Stimulated activated CD8-positive, alpha-beta memory T cell treated with anti-CD3 and anti-CD28 coated beads, Interleukin-7, amount 100 ng/mL, for 1 hour (primary cell): ENCODE measurements at places on chromosomes 2 and 18.

DNA sequence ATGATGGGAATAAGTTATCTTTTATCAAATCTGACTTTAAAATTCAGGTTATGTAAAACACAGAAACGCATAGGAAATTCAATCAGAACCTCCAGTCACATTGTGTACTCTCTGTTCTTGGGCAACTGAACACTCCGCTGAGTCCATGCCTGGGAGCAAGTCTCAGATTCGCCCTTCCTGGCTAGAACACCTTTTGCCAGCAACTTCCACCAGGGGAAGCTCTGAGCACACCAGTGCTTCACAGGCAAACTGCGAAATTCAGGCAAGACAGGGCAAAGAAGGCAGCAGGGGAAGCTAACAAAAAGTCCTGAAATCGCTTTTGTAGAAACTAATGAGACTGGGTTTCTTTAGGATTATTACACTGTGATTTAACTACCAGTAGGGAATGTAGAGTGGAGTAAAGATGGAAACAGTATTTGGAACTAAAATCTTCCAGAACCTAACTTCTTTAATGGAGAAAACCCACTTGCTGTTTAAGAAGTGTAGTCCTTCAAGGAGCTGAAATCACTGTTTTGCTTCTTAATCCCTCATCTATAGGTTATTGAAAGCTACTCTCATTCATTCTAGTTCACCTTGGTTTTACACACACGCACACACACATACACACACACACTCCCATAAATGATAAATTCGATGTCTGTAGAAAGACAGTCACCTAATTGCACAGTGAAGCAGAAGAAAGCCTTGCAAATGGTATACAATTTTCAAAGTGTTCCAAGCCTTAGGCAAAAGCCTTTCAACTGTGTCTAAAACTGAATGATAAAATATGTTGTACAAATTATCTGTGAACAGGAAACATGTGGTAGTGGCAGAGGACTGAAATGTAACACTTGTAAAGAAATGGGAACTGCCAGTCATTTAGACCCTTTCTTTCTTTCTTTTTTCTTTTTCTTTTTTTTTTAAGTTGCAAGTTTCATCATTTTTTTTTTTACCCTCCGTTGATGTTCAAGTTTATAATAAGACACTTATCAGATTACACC is 214.5 kb downstream of the TMEM182 start:
- DNase-seq = no peak

GRCh38 chr2:33130054-33130447 is 183.3 kb downstream of the LTBP1 start:
- no peak for DNase-seq

- no peak for DNase-seq
These were observed 36.5 kb downstream of the COLEC12 start for GRCh38 chr18:463827-464541.

GRCh38 chr2:160387558-160388262 is 105.9 kb downstream of the RBMS1 start:
- DNase-seq = no peak

GRCh38 chr2:178269438-178270224 is 75.3 kb downstream of the OSBPL6 start:
- no peak for DNase-seq

DNA sequence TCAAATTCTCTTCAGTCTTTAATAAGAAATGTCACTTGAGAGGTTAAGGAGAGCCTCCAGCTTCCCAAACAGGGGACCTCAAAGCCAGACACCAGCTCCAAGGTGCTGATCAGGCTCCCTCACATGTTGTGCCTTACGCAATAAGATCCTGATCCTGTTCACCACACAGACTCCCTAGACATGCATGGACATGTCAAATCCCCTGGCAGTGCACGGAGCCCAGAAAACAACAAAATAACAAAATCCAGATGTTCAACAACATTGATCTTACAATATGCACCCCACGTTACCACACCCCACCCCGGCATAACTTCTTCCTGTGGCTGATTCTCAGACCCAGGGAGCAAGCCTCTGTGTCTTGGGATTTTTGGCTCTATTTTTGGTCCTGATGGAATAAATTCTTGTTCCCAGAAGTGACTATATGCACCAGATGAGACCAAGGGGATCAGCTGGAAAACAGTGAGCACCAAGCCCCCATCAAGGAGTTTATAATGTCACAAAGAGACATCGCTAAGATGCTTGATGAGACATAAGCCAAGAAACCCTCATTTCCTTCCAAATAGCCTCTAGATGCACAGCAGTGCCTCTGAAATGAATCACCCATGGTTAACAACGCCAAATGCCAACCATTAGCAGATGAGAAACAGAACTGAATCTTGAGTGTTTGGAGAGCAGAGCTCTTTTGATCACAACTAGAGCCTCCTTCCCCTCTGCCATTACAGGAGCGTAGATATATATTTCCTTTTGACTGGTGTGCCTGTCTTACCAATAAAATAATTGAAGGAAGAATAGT is 198.2 kb downstream of the PRKCE start:
- DNase-seq = no peak

DNA sequence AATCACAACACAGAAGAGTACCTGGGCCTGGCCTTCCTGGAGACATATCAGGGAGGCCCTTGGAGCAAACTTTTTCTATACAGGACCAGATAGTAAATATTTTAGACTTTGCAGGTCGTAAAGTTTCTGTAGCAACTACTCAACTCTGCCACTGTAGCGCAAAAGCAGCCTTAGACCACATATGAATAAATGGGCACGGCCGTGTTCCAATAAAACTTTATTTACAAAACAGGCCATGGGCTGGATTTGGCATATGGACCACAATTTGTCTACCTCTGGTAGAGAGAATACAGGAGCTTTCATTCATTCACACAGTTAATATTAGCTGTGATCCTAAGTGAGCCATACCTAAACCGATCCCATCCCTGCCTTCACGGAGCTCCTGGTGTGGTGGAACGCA is 98.6 kb upstream of the CAB39 start:
- no peak for DNase-seq

DNA sequence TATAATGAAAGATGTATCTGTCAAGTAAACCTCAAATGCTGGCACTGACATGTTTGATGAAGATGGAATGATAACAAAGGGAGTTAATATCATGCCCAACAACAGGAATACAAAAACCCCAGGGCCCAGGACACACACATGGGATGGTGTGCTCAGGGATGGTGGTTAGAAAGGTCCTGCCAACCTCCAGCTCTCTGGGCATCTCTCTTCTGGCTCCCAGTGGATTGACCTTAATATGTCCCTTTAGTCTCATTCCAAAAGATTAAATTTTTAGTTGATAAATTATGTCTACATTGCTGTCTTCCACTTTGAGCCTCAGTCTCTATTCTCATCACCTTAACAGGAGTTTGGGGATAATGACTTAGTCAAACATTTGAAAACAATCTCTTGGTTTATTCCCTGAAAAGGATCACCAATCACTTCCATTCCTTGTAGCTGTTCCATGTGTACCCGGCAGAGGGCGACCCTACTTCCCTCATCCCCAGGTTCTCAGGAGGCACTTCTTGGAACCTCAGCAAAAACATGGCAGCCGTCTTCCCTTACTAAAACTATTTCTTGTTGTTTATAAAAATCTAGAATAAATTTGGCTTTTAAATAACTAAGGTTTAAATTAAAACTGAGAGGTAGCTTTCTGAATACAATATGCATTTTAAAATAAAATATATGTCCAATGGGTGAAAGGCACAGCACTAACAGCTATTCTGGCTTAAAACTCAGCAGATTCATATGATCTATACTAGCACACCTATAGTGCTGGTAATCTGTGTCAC is 29.6 kb downstream of the MCEE start:
- peak; percentile 20 for DNase-seq

GRCh38 chr2:27249159-27249890 is 13.5 kb downstream of the SLC30A3 start:
- no peak for DNase-seq

DNA sequence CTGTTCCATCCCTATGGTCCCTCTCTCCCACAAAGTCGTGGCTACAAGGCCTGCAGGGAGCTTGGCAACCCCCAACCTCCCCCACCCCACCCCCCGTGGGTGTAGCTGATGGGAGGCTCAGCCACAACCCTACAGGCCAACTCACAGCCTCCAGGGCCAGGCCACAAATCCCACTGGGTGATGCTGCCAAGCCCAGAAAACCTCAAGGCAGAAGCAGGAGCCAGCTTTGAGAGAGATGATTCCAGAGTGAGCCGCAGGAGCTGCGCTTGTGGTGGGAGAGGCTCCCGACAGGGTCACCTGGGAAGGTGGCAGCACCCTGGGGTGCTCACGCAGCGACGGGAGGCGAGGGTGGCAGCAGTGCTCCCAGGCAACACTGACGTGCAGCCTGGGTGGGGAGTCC is 44.8 kb downstream of the ADCY3 start:
- no peak for DNase-seq

GRCh38 chr2:217305882-217306281 is 446.0 kb upstream of the TNP1 start:
- DNase-seq = no peak

DNA sequence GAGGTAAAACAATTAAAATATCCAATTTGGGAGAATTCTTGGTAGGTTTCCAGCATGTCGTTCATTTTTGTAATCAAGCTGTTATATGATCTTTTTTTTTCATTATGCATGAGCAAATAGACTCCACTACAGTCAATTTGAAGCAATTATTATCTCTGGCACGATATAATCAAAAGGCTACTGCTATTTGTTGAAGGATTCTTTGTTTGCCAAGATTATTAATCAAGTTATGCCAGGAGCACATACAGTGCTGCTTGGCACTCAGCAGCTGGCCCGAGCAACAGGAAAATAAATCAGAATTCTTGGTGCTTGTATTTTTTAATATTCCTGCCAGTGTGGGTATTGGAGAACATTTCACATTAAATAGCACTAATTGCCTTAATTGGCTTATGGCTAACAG is 279.5 kb downstream of the RND3 start:
- DNase-seq = no peak

GRCh38 chr2:181674461-181674860 is 5.9 kb downstream of the NEUROD1 start:
- DNase-seq = no peak

- DNase-seq = no peak
These were observed 923 bp downstream of the AMER3 start for GRCh38 chr2:130756053-130756873.

DNA sequence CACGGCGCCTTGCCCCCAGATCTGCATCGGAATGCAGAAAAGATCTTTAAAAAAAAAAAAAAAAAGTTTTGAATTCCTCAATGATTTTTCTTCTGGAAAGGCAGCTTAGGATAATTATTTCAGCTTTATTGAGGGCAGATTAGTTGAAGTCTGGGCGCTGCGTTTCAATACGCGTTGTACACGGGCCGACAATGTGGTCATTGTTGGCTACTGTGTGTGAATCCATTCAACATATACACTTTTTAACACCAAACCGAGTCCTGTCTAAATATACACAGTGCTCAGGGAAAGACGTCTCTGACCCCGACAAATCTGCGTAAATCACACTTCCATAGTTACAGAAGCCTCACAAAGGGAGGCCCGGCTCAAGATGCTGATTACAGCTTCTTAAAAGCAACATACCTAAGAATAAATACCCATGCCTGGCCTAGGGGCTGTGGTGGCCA is 1.4 kb upstream of the SIX3 start:
- DNase-seq = no peak

DNA sequence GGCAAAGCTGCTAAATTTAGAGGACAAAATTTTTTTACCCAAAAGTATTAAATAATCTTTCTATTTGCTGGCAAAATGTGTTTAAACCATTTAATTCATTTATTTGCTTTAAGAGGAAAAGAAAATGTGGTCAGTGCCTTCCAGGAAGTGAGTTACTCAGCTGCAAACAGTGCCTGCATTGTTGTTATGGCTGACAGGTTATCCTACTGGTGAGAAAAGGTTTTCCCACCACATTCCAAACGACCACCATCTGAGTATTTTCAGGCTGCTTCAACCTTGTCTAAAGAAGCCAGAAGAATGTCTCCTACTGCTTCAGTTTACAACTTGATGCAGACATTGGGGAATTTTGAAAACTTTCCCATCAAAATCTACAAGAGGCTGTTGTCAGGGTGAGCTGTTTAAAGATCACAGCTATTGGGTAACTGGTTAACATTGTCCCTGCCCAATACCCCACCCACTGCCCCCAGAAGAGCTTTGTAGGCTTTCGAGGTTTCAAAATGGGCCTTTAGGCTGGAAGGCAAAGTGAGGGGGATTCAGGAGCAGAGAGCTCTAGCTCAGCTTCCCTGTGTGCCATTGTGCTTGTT is 461.3 kb upstream of the FANCL start:
- DNase-seq = no peak

- no peak for DNase-seq
These were observed 93.9 kb downstream of the TTC32 start for GRCh38 chr2:19807866-19808265.

GRCh38 chr2:60509066-60509465 is 44.4 kb downstream of the BCL11A start:
- no peak for DNase-seq

DNA sequence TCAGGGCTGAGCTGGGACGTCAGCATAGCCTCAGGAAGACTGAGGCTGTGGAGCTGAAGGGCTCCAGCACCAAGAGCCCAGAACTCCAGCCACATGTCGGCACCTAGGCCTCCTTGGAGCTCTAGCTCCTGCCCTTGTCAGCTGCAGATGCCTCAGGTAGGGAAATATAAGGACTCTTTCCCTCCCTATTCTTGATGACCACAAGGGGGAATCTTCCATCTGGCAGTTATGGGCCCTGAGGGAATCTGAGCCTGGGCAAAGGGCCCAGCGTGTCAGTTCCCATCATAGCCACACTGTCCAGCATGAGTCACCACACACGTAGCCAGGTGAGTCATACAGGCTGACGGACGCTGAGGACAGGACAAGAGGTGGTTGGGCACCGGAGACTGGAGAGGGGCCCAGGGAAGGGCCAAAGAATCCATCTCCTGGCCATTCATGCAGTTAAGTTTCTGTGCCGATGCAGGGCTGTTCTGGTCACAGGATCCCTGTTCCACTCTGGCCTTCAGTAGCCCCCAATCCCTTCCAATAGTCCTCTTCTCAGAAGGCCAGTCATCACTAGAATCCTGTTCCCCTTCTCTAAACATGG is 1.8 kb downstream of the MPV17 start:
- DNase-seq = no peak

- DNase-seq = peak; percentile 49
These were observed 33.6 kb upstream of the RNF149 start for GRCh38 chr2:101341901-101342624.

DNA sequence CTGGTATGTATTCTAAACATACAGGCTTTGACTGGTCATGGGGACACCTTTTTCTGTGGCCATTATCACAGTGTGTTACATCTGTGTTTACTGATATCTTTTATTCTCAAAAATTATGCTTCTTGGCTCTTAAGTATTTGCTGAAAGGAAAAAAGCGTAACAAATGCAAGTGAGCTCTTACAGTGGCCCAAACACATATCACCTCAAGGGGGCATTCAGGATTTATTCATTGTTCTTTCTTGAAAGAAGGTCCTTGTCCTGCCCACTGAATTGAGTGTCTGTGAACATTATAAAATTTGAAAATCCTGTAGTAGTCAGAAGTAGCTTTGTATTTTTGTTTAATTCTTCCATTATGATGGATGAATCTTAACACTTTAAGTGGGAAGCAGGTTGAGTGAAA is 454.5 kb downstream of the XIRP2 start:
- DNase-seq = no peak

GRCh38 chr2:38835015-38835601 is 40.6 kb downstream of the DHX57 start:
- no peak for DNase-seq

GRCh38 chr2:43158259-43158880 is 68.0 kb downstream of the ZFP36L2 start:
- DNase-seq = no peak

- DNase-seq = no peak
These were observed 6.4 kb downstream of the ASPRV1 start for GRCh38 chr2:69955029-69955428.
